ENCODE measurements at places on chromosomes 5 and 9.

GRCh38 chr9:75639971-75640610 lies 250.4 kb upstream of the PCSK5 start:
- no peak for DNase-seq

GRCh38 chr5:37730896-37731455 lies 108.9 kb downstream of the GDNF start:
- no peak for DNase-seq

GRCh38 chr9:12141422-12141821 lies 551.8 kb upstream of the TYRP1 start:
- DNase-seq = no peak

DNA sequence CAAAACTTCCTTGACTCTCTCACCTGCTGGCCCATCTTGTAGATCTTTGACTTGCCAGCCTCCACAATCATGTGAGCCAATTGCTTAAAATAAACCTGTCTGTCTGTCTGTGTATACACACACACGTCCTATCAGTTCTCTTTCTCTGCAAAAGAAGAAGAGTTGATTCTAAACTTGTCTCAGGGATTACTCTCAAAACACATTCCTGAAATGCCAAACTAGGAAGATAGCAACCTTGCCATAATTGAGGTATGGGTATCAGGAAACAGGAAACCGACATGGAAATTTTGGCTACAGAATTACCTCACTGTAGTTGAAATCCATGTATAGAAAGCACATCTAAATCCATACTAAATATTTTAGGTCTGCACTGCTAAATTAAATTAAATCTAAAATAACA lies 483.4 kb downstream of the PLK2 start:
- DNase-seq = no peak

- no peak for DNase-seq
Observed at GRCh38 chr5:53900677-53901076, 340.2 kb downstream of the NDUFS4 start.

DNA sequence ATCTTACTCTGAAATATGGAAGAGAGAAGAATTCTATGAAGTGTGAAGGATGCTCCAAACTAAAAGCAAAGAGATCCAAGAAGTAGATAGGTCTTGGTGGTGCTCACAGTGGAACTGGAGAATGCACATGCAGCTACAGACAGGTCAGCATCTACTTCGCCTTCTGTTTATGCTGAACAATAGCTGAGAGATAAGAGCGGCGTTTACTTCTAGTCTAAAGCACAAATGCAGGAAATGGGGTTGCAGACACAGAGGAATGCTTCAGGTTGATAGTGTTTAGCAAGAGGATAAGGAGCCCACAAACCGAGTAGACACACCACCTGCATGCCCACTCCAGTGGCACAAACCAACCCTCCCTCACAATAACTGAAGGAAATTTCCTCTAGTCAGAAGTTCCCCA lies 180.0 kb upstream of the RGMB start:
- DNase-seq = no peak

GRCh38 chr5:151692312-151692711 lies 5.6 kb upstream of the SPARC start:
- DNase-seq = no peak

DNA sequence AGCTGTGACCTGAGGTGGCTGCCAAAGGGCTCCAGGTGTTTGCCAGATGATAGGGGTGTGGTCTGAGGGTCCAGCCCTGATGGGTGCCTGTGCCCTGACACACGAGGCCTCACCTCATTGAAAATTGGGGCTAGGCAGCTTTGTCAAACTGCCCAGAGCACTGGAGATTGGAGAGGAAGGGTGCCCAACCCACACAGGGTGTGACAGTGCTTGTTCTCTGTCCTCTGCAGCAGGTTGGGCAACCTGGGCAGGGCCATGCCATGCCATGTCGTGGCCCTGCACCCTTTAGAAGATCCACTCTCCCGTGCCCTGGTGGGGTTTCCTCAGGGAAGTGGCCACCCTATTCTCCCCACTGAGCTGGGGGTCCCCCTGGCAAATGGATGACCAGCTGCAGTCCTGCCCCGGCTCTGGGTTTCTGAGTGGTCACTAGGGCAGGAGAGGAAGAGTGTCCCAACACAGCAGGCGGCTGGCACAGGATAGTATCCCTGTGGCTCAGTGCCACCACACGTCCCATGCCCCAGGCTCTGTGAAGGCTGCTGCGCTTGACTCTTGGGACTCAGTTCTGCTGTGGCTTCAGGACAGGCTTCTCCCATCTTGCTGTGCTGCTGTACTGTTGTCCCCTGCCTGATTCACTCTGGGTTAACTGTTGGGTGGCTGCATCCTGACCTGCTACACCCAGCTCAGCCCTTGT lies 100.8 kb upstream of the PITX1 start:
- DNase-seq = no peak

DNA sequence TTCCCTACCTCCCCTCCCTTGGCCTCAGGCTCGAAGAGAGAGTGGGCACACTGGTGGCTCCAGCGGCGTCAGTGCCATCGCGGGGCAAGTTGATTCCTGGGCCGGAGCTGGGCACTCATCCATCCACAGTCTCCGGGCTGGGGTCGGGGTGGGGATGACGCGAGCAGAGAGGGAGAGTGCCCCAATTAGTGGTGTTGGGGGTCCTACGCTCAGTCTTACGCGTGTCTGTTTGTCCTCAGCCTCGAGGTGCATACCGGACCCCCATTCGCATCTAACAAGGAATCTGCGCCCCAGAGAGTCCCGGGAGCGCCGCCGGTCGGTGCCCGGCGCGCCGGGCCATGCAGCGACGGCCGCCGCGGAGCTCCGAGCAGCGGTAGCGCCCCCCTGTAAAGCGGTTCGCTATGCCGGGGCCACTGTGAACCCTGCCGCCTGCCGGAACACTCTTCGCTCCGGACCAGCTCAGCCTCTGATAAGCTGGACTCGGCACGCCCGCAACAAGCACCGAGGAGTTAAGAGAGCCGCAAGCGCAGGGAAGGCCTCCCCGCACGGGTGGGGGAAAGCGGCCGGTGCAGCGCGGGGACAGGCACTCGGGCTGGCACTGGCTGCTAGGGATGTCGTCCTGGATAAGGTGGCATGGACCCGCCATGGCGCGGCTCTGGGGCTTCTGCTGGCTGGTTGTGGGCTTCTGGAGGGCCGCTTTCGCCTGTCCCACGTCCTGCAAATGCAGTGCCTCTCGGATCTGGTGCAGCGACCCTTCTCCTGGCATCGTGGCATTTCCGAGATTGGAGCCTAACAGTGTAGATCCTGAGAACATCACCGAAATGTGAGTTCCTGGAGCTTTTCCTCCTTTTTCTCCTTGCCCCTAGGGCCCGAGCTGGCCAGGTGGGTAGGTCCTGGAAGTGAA lies 861 bp downstream of the NTRK2 start:
- no peak for DNase-seq

DNA sequence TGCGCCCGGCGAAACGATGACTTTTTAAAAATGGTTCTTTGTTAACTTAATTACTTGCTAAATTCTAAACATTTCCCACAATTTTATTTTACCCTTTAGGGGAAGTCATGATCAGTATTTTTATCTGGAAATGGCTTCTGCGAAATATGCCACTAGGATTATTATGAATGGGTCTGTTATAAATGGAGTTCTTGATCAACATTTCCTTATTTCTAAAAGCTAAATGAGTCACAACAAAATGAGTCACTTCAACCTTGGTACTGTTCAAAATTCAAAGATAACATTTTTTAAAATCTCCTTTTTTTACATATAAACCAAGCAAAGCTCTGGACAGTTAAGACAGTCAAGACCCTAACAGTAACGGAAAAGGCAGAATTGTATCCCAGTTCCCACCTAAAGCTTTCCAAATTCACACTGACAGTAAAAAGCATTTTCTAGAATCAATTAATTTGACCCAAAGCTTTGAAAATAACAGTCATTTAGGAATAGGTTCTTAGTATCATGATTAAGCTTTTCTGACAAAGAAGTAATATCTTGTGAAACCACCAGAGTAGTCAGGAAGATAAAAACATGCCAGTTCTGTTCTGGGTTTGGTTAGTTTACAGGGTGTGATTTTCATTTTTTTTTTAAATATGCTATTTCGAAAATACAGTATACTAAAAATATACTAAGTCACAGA lies 81.7 kb downstream of the LHFPL2 start:
- no peak for DNase-seq

DNA sequence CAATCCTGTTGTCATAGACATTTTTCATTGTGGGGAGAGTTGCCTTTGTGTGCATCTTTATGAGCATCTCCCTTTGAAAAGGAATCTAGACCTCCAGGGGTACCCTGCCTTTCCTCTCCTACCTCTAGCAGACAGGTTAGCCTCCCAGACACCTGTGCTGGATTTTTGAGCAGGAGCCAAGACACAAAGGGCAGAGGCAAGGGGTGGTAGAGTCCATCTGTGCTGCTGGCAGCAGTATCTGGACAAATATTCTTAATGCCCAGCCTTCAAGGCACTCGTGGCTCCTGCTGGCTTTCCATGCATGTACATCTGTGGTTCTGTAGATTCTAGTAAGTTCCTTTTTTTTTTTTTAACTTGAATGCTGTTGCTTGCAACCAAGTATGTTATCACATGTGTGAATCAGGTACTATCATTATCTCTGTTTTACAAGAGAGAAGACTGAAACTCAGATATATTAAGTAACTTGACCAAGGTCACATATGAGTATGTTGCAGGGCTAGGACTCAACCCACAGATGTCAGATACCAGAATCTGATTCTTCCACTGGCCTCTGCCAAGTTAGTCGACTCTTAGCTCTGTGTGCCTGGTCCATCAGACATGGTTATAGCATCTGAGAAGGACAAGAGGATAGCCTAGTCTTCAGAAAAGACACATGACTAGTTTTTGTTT lies 32.9 kb upstream of the GPR151 start:
- no peak for DNase-seq

- DNase-seq = no peak
Observed at GRCh38 chr5:10788358-10788757, 27.3 kb upstream of the DAP start.

DNA sequence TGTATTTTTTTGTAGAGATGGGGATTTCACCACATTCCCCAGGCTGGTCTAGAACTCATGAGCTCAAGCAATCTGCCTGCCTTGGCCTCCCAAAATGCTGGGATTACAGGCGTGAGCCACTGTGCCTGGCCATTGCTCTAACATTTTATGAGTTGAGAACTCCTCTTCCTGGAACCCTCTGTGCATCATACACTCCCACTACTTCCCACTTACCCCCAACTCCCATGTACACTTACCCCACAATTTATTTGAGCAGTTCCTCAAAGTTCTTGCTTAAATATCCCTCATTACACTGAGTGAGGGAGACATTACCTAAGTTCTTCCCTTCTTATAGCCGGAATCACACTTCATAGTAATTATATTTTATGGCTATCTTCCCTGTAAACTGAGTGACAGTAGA lies 42.9 kb upstream of the GALNT10 start:
- DNase-seq = no peak

- DNase-seq = no peak
Observed at GRCh38 chr5:136027311-136027710, 1.5 kb upstream of the TGFBI start.
